Fibroblast of villous mesenchyme (primary cell): ENCODE measurements at places on chromosomes 16 and 17.

GRCh38 chr16:9119795-9120194, 28.4 kb downstream of the HAPSTR1 start:
- peak; percentile 72 for DNase-seq

- no peak for DNase-seq
These were observed 2.2 kb downstream of the PLA2G15 start for GRCh38 chr16:68247400-68247799.

DNA sequence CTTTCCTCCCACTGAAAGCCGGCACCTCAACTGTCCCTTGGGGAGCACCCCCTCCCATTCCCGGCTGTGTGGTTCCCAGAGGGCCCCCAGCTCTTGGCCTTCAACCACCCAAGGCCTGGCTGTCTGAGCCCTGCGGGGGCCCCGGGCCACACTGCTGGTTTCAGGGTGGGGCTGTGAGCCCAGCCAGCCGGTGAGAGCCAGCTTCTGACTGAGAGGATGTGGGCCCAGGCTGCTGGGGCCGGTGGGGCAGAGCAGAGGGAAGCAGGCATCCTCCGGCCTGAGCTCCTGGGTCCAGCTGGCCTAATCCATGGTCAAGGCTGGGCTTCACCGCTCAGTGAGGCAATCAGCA, 875 bp upstream of the LGALS3BP start:
- no peak for DNase-seq

DNA sequence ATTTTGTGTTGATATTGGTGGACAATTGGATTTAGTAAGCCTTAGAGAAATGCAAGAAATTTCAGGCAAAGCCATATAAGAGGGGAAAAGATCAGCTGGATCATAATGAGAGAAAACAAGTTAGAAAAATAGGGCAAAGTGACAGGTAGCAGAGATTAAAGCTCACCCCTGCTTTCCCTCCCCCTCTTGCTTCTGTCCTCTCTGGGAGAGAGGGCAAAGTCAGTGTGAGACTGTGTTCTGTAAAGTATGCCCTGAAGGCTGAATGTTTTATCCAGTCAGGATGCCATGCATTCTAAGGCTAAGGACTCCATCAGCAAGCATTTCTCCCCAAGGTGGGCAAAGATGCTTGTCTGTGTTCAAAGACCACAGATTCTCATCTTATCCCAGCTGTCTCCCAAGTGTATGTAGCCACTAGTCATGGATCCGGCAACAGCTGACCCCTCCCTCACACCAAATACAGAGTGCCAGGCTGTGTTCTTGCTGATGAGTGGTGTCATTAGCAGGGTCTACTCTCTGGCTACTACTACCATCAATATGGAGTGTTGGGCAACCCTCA, 136.2 kb upstream of the DNAH9 start:
- no peak for DNase-seq

- peak; percentile 37 for DNase-seq
These were observed 184.7 kb downstream of the COPRS start for GRCh38 chr17:31674305-31674704.

DNA sequence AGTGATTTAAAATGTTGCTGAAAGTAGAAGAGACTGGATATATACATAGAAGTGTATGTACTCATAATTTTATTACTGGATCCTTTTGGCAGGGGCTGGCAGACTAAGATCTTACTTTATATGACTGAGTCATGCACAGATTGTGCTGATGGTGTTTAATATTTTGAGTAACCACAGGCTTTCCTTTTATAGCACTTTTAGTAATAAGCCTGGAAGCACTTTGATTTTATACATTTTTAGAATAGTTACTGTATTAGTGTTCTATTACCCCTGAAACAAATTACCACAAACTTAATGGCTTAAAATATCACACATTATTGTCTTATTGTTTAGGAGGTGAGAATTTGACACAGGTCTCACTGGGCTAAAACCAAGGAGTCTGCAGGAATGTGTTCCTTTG, 113.4 kb upstream of the CDH8 start:
- DNase-seq = no peak

GRCh38 chr16:2386990-2387389, 42.3 kb upstream of the CCNF start:
- DNase-seq = no peak

GRCh38 chr17:5947701-5948180, 122.4 kb upstream of the WSCD1 start:
- DNase-seq = no peak

DNA sequence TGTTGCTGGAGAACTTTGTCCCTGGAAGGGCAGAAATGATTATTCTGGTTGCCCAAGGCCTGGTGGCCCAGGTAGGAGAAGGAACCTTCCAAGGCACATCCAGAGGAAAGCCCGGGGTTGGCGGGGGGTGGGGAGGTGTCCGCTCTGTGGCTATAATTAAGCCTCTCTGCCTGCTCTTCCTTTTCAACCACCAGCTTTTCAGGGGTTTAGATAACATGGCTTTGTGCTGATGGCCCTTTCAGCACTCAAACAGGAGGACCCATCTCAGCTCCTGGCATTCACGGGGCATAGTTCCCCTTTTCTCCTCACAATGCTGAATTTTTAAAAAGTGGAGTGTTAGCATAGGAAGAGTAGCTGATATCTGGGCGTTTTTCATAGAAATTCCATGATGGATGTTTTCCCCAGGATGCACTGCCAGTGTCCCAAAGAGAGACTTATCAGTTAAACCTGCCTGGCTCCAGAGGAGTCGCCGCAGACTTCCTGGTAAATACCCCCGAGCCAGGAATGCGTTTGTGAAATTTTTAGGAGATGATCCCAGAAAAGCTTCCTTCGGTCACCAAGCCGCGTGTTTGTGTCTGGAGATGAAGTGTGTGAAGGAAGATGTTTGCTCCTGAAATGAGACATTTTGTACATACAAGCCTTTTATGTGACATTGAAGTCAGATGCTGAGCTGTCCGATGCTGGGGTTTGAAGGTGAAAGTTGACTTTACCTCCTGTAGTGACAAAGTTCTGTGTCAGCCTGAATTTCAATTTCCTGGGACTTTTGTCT, 188.5 kb downstream of the MSI2 start:
- peak; percentile 39 for DNase-seq

- DNase-seq = no peak
These were observed 999.7 kb downstream of the CDH11 start for GRCh38 chr16:64122177-64122576.

DNA sequence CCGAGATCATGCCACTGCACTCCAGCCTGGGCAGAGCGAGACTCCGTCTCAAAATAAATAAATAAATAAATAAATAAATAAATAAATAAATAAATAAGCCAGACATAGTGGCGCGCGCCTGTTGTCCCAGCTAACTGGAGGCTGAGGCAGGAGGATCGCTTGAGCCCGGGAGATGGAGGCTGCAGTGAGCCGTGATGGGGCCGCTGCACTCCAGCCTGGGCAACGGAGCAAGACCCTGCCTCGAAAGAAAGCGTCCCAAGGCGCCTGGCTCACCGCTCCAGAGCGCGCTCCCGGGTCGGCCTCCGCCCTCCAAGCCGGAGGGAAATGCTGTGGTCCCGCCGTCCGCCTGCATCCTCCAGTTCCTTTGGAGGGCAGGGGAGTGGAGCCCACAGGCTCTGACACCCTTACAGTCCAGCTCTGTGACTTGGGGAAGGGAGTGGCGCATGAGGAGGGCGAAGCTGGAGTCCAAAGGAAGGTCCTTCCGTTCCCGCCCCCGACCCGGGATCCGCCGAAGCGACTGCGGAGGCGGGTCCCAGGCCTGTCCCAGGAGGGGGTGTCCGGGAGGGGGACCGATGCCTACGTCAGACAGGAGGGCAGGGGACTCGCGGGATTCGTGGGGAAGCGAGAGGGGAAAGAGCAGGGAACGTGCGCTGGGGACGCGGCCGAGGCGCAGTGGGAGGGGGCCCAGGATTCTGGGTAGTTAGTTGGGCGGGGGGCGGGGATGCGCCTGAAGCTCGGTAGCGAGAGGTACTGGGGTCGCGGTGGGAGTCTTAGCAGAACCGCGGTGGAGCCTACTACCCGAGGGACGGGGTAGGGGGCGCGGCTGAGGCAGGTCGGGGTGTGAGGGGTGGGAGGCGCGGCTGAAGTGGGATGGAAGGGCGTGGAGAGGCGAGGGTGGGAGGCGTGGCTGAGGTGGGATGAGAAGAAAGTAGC, 8.4 kb upstream of the TRPV2 start:
- peak; percentile 37 for DNase-seq
